ENCODE measurements at places on chromosomes 2 and 18.

- no peak for DNase-seq
Observed at GRCh38 chr2:196957881-196958525, 31.5 kb upstream of the PGAP1 start.

DNA sequence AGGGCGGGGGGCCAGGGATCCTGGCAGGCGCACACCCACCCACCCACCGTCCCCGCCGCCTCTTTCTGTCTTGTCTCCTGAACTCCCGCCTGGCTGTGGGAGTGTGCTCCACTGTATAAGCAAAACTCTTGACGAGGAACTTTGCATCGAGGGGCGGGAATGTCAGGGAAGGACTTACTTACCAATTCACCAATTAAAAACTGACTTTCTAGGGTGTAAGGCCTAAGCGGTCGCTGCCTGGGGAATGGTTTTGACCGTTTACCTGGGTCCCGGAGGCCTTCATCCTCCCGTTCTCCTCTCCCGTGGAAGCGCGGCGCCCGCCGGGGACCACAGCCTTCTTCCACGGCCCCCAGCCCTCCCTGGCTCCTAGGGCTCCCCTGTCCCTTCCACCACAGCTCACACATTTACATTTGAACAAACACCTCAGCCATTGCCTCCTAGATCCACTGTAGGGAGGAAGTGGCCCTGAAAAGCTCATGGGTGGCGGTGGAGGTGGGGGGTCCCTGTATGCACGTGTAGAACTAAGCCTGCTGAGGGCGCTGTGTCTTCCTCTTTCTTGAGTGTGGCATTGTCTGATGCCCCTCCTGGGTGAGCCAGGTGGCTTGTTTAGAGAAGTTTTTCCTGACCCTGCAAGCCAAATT is 8.9 kb downstream of the ASIC4 start:
- DNase-seq: no peak

GRCh38 chr2:218265626-218266025 is 4.3 kb downstream of the AAMP start:
- no peak for DNase-seq

- DNase-seq: no peak
Observed at GRCh38 chr18:49628881-49629795, 67.3 kb downstream of the LIPG start.

DNA sequence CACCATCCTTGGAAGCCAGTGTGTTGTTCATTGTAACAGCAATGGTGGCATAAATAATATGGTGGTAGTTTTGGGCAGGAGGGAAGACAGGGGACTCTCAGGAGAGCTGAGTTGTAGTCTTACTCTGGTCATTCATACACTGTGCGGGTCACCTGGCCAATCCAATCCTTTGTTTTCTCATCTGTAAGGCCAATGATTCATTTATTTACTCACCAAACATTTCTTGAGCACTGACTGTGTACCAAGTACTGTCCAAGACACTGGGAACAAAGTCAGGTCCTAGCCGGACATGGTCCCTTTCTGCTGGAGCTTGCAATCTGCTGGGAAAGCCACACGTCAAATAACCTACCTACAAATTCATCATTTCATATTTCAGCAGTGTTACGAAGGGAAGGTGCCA is 302.7 kb downstream of the CYP26B1 start:
- DNase-seq: no peak

Measured in activated CD4-positive, alpha-beta T cell treated with anti-CD3 and anti-CD28 coated beads, Interleukin-2, amount 50 U/mL, for 48 hours (primary cell).